Activated CD8-positive, alpha-beta memory T cell treated with anti-CD3 and anti-CD28 coated beads, Interleukin-2, amount 10 ng/mL, durations not matched to agents 7 days and 5 days (primary cell): ENCODE measurements at places on chromosomes 2 and 18.

- DNase-seq = no peak
- no peak overlapping the region for H3K4me3 ChIP-seq
- H3K4me1 ChIP-seq = no peaks in the 10 kb centered on the region
- no peaks in the 10 kb centered on the region for H3K27me3 ChIP-seq
- no peak overlapping the region for H3K27ac ChIP-seq
These were observed 102.4 kb upstream of the SCN1A start for GRCh38 chr2:166230024-166230723.

DNA sequence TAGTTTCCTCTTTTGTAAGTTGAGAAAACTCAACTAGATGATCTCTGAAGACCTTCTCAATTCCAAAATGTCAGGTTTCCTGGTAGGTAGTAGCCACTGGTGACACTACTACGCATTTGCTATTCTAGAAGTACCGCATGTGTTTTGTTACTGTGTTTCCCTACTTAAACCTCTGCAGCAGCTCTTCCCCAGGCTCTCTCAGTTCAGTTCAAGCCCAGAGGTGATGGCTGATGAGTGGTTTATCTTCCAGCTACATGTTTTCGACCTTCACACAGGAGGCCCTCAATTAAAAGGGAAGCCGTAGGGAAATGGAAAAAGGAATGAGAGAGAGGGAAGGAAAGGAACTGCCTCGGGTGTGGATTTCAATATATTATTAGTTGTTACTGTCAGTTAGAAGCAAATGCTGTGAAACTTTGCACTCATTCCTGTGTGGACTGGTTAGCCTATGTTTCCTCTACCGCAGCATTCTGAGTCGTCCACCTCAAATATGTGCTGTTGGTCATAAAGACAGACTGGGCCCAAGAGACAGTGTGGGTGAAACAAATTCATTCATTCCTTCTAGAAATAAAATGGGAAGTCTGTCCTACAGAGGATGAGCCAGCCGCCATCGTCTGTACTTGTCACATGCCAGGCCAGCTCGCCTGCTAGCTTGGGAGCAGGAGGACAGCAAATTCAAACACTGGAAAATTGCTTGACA, 455.2 kb upstream of the RAB12 start:
- no peaks in the 10 kb centered on the region for H3K36me3 ChIP-seq
- DNase-seq = no peak
- H3K27ac ChIP-seq = no peak overlapping the region
- H3K27me3 ChIP-seq = no peaks in the 10 kb centered on the region
- H3K4me3 ChIP-seq = no peak overlapping the region

DNA sequence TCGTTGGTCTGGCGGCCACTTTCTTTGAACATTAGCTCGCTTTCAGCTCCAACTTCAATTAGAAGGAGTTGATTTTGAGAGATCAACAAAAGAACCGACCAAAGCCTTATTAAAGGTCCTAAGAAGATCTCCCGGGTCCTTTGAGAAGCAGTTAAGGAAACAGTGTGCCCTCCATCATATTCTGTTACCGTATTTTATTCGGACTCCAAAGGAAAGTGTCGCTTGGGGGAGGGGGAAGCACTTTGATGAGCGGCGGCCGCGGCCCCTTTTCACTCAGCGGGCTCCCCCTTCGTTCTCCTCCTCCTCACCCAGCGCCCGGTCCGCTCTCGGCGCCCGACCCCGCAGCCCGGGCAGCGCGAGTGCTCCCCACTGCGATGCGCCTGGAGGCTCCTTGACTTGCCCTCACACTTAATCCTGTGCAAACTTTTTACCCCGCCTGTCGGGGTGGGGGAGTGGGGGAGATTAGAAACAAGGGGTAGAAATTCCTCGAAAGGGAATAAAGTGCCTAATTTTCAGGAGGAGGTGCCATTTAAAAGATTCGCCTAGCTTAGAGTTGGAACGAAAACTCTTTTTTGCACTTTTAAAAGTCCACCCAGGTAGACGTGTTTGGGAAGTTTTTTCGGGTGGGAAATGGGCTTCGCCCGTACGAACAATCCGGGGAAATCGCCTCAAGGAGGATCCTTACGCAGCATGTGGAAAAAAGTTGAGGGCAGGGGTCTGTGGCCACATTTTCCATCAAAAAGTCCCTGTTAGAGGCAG, 1.2 kb upstream of the OTX1 start:
- DNase-seq = no peak
- H3K36me3 ChIP-seq = peaks cover 9% of the 10 kb centered on the region
- peaks cover 82% of the 10 kb centered on the region for H3K27me3 ChIP-seq
- H3K27ac ChIP-seq = no peak overlapping the region
- peak overlapping the region; percentile 78 for H3K4me3 ChIP-seq

GRCh38 chr18:68533641-68534040, 181.3 kb downstream of the TMX3 start:
- no peak overlapping the region for H3K4me3 ChIP-seq
- H3K36me3 ChIP-seq = no peaks in the 10 kb centered on the region
- no peak for DNase-seq
- H3K27me3 ChIP-seq = no peaks in the 10 kb centered on the region
